IPS DF 6.9 (cell line): ENCODE measurements at places on chromosomes 12 and 14.

DNA sequence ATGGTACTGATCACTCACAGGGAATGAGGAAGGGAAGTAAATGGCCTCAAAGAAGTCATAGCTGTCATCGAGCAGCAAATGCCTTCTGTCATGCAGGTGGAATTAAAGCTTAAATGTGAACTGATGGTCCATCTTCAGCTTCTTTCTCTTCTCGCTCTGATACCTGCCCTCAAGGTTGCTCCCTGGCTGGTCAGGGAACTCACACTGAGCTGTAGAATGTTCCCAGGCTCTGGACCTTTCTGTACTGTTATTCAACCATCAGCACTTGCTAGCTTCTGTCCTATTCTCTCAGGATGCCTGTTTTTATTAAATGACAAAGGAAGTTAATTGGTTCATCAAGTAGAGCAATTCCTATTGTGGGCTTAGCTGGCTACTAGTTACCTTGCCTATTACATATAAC, 463.8 kb downstream of the APAF1 start:
- DNase-seq, result no peak

GRCh38 chr12:33634544-33634943, 194.9 kb upstream of the SYT10 start:
- DNase-seq, result no peak

DNA sequence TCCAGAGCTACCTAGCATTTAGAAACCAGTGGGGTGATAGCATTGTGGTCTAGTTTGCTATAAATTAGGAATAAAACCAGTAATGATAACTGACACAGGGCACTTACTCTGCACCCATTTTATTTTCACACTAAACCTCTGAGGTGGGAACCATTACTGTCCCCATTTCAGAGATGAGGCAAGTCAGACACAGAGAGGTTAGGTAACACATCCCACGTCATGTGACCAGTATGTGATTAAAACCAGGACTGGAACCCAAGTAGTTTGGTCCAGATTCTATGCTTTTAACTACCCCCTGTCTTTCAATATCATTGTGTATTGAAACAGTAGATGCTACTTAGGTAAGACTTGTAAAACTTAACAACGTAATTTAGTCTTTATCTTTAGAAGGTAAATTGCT, 110.2 kb downstream of the PLXNC1 start:
- DNase-seq, result no peak

DNA sequence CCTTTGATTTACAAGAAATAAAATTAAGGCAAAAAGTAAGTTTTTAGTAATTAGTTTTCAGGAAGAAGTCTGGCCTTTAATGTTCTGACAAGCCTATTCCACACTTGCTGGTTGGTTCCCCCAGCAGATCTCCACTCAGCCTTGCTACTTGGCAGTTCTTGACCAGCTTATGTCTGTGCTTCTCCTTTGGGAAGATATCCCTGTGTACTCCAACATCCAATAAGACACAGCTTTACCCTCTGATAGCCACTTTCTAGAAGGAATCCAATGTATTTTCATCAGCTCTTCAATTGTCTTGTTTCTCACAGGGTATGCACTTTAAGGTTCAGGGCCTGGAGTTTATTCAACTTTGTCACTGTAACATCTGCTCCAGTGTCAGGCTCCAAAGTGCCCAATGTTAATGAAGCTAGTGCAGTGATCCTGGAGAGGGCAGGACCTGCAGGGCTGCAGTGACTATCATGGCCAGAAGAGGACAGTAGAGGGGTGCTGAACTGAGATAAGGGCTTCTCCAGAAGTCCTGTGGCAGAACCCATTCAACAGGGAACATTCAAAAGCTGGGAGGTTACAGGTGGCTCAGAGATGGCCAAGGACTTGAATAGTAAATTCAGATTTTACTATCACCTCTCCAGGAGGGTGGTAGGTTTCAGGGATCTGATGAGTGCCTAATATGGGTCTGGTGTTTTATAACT, 22.9 kb downstream of the JKAMP start:
- DNase-seq, result peak; percentile 70

DNA sequence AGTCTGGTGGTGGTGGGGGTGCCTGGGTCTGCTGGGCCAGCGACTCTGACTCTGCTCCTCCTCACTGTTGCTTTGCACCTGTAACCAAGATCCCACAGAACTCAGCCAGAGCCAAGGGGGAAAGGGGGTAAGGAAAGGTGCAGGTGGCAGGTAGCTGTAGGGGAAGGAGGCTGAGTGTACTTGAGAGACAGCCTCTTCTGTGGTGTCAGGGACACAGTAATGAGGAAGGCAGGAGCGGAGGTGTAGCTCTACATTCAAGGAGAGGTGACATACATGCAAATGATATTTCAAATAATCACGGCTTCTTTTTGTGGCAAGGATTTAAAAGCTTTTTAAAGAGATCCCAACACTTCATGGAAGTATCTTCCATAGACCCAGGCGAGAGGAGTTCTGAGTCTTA, 23.4 kb downstream of the TESPA1 start:
- no peak for DNase-seq

- no peak for DNase-seq
Observed at GRCh38 chr12:5043589-5044419, at the start of gene KCNA5. KCNA5 (plus strand) TSS chr12:5043879; CDS start chr12:5044148, 269 bp downstream.

DNA sequence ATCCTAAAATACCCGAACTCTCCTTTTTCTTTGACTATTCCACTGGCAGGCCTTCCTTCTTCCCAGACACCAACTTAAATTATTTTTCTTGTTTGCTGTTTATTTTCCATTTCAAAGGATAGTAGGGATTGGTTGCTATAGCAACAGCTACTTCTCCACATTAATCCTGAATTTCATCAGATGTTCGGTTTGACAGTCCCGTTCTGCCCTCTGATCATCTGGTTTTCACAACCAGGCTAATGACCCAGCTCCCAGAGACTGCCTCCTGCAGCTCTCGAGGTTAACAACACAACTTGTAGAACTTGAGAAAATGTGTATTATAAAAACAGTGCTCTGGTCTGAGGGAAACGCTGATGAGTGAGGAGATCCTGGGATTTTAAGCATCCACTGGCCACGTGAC, 45.5 kb downstream of the NUAK1 start:
- DNase-seq, result no peak

GRCh38 chr14:92413379-92413778, 90.4 kb downstream of the SLC24A4 start:
- DNase-seq, result no peak
